ENCODE measurements at places on chromosomes 13 and 19. TPM values are rescaled to one million over a fixed set of nuclear protein-coding genes. Genes with fewer than 3 reads are reported as not detected.

GRCh38 chr13:30705680-30706079 is 29.7 kb upstream of the ALOX5AP start:
- no peak for DNase-seq

- no peak for DNase-seq
These were observed 8.3 kb upstream of the ZNF14 start for GRCh38 chr19:19741184-19741583.

DNA sequence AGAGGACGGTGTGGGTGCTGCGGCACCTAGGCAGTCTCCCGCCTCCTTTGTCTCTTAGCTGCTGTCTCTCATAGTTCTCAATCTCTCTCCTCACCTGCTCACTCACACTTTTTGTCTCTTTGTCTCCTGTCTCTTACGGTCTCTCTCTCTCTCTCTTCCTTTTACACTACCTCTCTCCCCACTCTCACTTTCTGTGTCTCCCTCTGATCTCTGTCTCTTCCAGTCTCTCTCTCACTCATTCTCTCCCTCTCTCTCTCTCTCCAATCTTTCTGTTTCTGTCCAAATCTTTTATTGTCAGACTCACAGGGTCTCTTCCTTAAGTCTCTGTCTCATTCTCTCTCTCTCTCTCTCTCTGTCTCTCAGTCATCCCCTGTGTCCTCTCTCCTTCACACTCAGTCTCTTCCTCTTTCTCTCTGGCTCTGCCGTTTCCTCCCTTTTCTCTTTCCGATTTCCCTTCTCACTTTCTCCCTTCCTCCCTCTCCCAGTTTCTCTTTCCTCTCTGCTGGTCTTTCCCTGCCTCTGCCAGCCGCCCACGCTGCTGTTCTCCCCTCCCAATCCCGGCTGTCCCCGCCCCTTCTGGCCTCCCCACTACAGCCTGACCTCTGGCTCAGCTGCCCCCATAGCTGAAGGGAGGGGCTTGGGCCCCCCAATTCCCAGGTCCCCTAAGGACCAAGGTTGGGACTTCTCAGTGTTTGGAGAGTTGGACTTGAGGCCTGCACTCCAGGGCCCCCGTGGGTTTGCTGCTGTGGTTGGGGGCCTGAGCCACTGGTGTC is at the start of gene PLEKHA4:
TSS of gene PLEKHA4 (minus strand) at position 504 of the 773 bp plus-strand sequence. CDS start 997 bp downstream, outside the sequence.
- DNase-seq = no peak

- DNase-seq = no peak
These were observed 199.6 kb downstream of the SPRY2 start for GRCh38 chr13:80141123-80141849.

DNA sequence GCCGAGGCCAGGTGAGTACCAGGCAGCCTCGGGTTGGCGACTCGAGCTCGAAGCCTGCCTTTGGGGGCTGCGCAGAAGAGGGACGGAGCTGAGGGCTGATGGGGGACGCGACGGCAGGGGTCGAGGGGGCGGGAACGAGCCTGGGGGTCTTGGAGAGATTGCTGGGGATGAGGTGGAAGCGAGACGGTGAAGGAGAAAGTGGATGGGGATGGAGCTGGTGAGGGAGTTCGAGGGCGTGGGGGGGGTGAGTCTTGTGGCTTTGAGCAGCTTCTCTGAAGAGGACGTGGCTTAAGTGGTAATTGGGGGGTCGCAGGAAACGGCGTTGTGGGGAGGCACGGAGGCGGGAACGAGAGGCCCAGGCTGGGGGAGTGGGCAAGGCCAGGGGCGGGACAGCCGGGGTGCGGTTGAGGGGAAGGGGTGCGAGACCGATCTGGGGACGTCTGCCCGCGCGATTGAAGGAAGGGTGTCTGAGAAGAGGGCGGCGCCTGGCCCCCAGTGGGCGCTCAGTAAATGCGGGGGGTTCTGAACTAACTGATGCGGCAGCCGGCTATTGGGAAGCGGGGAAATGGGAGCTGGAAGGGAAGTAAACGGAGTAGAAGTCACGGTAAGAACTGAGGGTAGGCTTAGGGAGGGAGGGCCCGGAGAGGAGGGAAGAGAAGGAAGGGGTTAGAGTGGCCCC is 426 bp downstream of the MYO9B start:
- no peak for DNase-seq

GRK1 gene
- 0.08 TPM for polyA plus RNA-seq

- no peak for DNase-seq
These were observed 93.9 kb downstream of the TSHZ3 start for GRCh38 chr19:31255174-31255799.

All from renal cortex interstitium (tissue), 15 donors.